Stromal cell of bone marrow (primary cell): ENCODE measurements at places on chromosomes 1 and 21.

DNA sequence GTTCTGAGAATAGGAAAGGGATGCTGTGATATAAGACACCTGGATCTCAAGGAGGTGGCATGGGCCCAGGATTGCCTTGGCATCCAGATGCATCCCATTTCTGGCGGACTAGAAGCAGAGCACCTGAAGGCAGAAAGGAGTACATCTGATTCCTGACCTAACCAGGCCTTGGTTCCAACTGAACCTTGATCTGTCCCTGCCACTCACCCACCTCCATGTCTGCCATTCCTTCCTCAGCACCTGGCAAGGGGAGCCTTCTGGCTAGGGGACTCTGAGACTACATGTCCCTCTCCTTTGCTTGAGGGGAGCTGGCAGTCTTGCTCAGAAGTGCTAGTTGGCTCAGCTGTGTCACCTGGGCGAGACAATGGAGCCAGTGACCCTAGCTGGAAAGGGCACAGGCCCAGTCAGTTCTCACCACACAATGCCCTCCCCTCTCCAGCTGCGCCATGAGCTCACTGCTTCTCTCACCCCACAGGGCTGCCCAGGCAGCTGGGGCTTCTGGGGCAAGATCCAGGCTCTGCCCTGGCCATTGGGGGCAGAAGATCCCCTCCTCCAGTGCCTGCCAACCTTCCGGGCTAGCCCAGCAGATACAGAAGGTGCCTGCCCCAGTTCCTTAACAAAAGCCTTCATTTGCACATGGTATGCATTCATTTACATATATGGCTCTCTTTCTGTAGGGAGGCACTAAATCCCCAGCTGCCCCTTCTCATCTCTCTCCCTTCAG, 2.9 kb downstream of the IGSF8 start:
- DNase-seq: no peak

- DNase-seq: no peak
Measured at GRCh38 chr1:234748066-234748465, 138.1 kb upstream of the IRF2BP2 start.

- no peak for DNase-seq
Measured at GRCh38 chr1:23356471-23357137, 12.5 kb upstream of the HNRNPR start.

- no peak for DNase-seq
Measured at GRCh38 chr1:196183941-196184340, 424.3 kb downstream of the KCNT2 start.

DNA sequence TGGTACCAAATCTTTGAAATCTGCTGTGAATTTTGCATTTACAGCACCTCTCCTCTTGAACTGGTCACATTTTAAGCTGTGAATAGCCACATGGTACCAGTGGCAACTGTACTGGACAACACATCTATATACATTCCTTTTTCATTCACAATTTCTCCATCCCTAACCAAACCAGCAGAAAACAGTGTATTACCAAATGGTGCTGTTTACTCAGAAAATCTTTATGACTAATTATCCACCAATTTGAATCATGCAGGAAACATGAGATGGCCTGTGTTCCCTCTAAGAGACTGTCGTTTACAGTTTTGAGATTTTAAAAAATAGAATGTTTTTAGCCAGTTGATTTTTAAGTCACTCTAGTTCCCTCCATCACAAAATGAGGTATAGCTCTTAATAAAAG, 17.6 kb upstream of the CCT8 start:
- DNase-seq: peak; percentile 44

DNA sequence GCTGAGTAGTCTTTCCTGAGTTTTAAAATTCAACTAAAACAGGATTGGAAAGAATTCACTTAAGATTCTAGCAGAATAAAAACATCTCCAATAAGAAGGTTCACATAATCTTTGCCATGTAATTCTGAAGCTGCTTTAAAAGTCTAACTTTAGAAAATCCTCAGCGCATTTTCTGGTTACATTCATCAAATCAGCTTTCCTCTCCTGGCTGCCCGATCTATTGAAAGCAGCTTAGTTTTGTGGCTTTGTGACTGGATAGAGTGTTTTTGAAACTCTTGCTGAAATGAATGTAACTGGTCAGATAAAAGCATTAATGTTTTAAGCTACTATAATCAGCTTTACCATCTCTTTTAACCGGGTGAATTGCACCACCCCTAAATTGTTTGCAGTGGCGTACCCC, 66.8 kb downstream of the DOP1B start:
- DNase-seq: no peak

GRCh38 chr21:29639366-29640079, 300.3 kb downstream of the GRIK1 start:
- no peak for DNase-seq

DNA sequence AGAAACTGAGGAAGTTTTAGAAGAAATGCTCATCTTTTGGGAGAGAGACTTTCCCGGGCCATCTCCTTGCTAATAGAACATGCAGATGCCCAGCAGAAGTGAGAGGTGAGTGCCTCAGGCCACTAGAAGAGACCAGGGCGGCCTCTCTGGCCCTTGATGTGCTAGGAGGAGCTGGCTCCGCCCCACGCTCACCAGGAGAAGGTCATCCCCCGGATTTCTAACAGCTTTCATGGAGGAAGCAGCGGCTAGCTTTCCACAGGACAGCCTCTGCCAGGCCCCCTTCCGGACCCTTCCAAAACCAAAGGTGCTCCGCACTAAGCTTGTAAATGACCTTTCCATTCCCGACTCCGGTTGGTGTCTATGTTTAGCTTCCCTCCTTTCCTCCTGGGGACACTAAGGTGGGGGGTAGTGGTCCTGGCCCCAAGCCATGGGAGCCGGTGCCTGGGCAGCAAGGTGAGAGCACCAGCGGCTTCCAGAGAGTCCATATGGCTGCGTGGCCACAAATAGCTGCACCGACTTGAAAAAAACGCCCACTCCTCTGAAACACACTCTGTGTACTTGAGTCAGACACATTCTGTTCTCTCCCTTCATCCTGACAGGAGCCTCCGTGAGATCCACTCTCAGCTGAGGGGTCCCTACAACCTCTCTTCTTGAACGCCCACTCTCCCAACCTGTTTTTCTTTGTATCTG, 249.9 kb downstream of the TNR start:
- no peak for DNase-seq

DNA sequence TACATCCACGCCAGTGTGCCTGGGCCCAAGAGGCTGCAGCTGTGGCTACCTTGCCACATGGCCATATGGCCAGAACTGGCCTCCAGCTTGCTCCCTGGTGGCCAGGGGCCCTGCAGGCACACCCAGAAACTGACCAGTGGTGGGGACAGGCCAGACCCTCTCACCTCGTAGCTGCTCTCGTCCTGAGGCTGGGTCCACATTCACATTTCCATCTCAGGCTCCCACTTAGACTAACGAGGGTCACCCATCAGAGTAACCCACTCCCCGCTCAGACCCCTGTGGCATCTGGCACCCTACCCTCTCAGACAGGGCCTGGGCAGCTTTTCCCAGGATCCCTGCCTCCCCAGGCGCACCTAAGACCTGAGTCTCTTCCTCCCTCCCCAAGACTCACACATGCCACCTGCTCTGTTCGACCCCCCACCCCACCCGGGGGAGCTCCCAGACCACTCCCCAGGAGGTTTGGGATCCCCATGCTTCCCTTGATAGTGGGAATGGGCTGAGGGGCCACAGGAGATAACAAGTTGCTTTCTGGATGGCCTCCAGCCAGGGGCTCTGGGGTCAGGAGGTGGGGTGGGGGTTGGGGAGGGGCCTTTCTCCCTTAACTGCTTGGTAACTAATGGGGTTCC, 21.3 kb upstream of the RNU1-4 start:
- DNase-seq: no peak

GRCh38 chr1:4005431-4005830, 105.4 kb upstream of the C1orf174 start:
- no peak for DNase-seq

- DNase-seq: no peak
Measured at GRCh38 chr1:173915596-173915995, 1.5 kb downstream of the SERPINC1 start.

- no peak for DNase-seq
Measured at GRCh38 chr1:36941316-36941978, 92.9 kb downstream of the GRIK3 start.

DNA sequence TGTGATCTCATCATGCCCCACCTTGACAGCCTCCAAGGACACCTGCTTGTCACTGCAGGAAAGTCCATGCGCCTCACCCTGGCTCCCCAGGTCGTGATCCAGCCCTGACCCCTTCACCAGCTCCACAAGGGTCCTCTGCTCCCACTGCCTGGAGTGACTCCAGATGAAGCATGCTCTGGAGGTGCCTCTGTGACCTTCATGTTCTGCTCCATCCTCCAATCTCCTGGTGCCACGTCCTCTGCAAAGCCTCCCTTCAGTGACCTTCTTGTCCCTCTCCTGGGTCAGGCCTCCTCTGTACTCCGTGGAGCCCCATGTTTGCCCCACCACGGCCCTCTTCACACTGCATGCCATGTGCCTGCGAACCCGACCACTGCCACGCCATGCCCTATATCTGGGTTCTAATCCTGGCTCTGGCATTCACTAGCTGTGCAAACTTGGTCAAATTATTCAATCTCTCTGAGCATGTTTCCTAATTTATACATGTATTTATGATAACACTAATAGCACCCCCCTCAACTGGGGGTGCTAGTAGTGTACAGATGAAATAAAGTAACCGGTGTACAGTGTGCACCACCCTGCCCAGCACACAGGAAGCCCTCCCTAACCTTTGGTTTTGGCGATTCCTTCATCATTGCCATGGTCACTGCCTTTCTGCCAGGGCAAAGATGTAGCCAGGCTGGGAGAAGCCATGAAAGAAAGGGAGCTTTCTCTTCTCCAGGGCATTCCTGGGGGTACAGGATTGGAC, 77.4 kb downstream of the STUM start:
- no peak for DNase-seq

- no peak for DNase-seq
Measured at GRCh38 chr1:61273167-61273705, 190.9 kb downstream of the NFIA start.

DNA sequence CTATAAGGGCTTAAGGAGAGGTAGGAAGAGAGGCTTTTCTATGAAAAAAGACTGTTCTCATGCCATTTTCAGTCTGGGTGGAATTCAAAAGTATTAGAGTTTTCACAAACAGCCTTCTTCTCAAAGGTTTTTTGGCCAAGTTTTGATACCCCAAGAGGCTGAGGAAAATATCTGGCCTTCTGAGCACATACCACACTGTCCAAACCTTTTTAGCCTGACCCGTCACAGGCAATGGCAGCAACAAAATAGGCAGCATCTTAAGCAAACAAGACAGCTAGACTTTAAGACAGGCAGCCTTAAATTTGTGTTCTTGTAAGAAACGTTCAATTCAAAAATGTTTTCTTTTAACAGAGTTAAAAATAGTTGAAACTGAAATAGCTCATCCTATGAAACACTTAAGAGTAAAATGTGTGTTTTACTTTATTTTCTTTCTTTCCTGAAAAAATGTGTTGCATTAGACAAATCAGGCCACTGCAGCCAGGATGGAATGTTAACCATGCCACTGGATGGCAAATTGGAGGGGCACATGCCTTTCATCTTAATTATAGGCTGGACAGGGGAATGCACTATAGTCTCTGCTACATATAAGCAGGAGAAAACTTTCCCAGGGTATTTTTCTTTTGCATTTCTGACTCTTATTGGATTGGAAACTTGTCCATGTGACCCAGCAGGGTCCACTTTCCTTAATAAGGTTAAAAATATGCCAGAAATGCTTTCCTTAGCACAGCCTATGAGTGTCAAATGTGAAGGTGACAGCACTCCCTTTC, 315.0 kb downstream of the TGFB2 start:
- no peak for DNase-seq

- DNase-seq: peak; percentile 21
Measured at GRCh38 chr1:21901473-21901847, 35.6 kb downstream of the HSPG2 start.

GRCh38 chr1:30928789-30929134, 20.2 kb upstream of the SDC3 start:
- DNase-seq: no peak

DNA sequence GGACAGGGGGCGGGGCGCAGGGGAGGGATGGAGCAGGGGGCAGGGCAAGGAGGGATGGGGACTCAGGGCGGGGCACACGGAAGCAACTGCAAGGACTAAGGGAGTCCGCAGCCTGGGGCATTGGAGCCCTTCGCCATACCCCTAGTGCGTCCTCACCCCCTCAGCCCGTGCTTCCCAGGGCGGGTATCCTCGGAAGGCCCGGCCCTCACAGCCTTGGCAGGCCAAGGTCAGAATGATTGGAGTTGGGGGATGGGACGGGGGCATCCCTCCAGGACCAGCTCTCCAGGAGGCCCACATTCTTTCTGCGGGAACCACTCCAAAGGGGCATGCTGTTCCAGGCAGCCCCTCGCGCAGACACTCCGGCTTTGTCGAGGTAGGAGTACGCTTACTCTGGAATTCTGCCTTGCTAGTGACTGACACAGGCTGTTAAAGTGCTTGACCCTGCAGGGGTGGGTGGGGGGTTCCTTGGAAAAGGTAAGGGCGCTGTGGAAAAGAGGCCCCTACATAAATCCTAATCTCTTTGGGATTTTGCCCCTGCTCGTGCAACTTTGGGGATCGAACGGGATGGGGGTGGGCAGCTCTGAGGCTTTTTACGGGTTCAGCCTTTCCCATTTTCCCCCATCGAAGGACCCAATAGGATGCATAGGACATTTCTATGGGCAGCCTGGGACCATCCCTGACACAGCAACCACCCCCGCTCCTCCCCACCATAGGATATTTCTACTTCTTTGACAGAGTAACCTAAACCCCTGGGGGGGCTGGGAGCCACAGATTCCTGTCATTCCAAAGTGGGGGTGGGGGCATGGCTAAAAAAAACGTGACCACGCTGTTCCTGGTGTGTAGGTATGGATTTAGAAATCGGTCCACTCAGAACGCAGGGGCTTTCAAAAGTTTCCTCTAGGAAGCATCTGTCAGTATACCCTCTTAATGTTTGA, 738 bp upstream of the TRIM11 start:
- no peak for DNase-seq

- DNase-seq: peak; percentile 76
Measured at GRCh38 chr1:35202048-35202719, 9.2 kb upstream of the SFPQ start.
